ENCODE measurements at places on chromosomes 7 and 10.

- no peak for DNase-seq
These were observed 1.4 kb downstream of the MTURN start for GRCh38 chr7:30136117-30136731.

GRCh38 chr10:127149501-127150081 lies 46.8 kb downstream of the INSYN2A start:
- DNase-seq, result no peak

DNA sequence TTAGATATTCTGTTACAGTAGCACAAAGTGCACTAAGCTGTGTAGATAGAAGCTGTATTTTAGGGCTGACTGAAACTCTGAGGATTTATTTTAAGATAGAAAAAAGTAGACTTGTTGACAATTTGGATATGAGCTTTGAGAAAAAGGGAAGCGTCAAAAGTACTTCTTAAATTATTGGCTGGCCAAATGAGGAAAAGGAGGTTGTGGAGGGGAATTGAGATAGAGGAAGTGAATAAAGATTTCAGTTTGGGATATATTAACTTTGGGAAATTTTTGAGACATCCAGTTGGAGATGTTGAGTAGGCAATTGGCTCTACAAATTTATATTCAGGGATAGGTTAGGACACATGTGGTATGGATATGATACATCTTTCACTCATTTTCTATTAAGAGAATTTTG lies 74.0 kb upstream of the CCDC6 start:
- no peak for DNase-seq

- no peak for DNase-seq
These were observed 1221.4 kb downstream of the GATA3 start for GRCh38 chr10:9275861-9276260.

- no peak for DNase-seq
These were observed 9.8 kb upstream of the PNLIPRP3 start for GRCh38 chr10:116417821-116418220.

- no peak for DNase-seq
These were observed 506 bp upstream of the FAM170B start for GRCh38 chr10:49134327-49134726.

- DNase-seq, result no peak
These were observed 1006.6 kb upstream of the LRRN3 start for GRCh38 chr7:110084181-110084807.

DNA sequence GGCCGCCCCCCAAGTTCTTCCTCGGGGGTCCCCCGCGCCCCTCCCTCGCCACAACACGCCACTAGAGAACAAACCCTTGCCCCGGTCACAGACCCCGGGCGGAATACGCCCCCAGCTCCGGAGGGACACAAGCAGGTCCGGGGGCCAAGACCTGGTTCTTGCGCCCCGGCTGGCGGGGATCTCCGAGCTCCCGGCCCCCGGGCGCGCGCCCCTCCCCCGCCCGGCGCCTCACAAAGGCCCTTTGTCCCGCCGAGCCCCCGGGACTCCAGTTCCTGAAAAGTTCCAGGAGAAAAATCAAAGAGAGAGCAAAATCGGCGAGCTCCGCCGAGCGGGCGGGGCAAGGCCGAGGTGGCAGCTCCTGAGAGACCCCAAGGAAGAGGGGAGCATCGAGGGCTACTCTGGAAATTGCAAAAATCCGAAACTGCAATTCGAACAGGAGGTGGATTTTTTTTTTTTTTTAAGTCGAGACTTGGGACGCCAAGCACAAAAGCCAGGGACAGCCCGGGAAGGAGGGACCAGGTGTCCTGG lies 4.0 kb downstream of the TNRC18 start:
- DNase-seq, result no peak

DNA sequence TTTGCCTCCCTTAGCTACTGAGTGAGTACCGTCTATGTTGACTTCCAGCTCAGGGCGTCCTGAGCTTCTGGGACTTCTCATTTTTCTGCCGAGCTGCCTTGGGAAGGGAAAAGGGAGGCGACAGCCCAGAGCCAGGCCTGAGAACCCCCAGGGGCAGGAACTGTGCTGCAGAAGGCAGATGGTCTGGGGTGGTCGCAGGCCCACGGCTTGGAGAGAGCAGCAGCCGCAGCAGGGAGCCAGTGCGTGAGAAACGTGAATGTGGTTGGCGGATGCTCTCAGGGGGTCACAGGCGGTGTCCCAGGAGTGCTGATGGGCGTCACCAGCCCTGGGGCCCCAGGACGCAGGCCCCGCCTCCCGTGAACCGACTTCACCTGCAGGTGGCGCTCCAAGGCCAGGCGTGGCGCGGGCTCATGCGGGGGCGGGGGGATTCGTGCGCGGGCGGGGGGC lies 9.2 kb upstream of the PWWP2B start:
- DNase-seq, result no peak

- no peak for DNase-seq
These were observed 148.4 kb upstream of the KAT6B start for GRCh38 chr10:74677951-74678350.

DNA sequence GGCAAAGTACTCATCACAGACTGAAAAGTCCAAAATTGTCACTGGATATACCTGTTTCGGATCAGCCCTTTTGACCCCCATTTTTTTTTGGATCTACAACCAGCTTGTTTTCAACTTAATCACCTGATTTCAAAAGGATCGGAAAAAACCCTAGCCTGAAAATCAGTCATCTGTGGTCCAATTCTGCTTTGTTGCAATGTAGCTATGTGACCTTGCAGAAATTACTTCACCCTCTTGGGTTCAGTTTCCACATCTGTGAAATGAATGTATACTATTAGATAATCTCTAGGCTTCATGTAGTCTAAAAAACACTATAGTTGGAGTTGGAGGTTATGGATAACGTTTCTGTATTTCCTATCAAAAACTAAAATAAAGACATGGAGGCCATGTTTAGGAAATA lies 37.1 kb downstream of the STEAP4 start:
- no peak for DNase-seq

DNA sequence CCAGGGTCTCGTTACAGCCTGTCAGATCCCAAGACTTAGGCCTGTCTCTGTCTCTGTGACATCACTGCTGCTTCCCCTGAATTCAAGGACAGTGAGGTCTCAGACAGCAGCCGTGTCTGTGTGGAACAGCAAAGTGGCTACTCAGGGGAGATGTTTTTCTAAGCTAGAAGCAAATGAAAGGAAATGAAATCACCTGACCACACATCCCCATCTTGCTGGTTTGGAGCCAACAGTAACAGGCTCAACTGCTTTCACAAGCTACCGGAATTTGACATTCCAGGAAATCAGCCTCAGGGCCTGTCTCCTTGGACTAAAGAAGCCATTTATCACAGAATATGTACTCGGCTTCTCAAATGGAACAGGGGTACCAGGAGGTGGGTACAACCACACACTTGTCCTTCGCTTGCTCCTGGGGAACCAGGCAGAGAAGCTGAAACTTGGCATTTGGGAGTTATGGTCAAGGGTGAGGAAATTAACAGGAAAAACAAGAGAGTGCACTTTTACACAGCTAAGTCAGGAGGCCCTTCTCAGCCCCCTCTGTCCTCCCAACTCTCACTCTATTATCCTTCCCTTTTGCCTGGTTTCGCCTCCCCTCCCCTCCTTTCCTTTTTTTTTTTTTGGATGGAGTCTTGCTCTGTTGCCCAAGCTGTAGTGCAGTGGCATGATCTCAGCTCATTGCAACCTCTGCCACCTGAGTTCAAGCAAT lies 73.2 kb downstream of the SPDYE5 start:
- DNase-seq, result peak; percentile 62

DNA sequence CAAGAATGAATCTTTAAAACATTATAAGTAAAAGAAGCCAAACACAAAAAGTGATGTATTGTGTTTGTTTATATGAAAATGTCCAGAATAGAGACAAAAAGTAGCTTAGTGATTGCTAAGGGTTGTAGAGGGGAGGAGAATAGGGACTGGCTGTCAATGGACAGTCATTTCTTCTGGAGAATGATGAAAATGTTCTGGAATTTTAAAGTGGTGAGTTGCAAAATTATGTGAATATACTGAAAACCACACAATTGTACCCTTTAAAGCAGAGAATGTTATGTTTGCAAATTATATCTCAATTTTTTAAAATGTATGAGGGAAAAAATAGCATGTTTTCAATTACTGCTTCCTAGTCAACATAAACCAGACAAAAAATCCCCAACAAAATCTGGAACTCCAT lies 174.2 kb downstream of the KMT2E start:
- no peak for DNase-seq

DNA sequence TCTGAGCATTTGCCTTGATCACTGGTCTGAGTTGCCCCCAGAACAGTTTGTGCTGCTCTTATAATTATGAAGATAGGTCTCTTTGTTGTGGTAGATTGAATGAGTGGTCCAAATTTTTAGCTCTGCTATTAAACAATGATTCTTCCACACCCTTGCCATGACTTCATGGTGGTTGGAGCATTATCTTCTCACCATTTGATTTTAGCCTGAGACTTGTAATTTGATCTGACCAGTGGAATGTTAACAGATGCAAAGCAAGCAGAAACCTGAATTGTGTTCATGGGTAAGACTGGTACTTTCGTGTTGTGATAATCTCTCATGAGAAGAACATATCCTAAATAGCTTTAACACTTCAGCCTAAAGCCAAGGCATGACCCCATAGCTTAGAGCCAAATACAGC lies 139.1 kb downstream of the TFPI2 start:
- DNase-seq, result no peak

DNA sequence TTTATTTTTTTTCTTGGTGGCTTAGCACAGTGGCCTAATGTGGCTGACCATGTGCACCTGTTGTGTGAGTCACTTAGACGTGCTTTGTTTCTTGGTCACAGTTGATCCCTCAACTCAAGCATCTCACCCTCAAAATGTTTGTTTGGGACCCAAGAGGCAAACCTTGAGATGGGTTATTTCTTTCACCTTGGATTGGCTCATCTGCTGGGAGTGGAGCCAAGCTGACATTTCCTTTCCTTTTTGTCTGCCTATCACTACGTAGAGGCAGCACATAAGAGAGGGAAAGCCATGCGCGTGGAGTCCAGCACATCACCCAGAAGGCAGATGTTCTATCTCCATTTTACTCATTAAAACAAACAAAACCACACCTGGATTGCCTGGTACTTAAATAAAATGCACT lies 6.4 kb upstream of the PRKCQ start:
- DNase-seq, result no peak

DNA sequence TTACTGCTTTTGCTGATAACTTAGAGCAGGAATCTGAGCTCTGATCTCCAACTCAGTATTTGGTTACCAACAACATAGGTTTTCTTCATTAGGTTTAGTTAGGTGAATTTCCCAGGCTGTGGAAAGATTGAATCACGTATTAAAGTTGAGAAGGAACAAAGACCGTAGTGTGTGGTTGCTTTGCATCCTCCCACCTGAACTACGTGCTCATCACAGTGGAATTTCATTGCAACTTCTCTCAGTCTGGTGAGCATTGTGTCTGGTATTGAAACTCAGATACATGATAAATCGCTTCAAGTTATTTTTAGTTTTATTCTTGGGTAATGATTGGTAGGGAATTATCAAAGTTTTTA lies 139.4 kb upstream of the AKR1E2 start:
- DNase-seq, result no peak

- DNase-seq, result no peak
These were observed 674 bp downstream of the MRPS24 start for GRCh38 chr7:43868681-43869005.

DNA sequence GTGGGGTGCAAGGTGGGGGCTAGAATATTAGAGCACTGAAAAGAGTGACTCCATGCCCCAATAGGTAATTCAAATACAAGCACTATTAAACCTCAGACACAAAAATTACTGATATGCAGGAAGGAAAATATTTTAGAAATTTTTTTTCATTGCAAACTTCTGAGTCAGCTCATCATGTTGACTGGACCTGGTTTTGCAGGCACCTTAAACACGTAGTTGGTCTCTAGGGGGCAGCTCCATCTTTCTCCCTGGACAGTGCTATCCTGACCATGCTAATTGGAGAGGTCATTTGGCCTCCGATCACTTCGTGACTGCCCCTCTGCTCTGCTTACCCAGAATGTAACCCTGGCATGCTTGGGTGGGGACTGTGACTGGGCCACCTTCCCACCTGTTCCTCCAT lies 368.4 kb upstream of the MKI67 start:
- no peak for DNase-seq

- DNase-seq, result no peak
These were observed 26.1 kb upstream of the DNAJC1 start for GRCh38 chr10:22029445-22030236.

GRCh38 chr7:22675917-22676343 lies 51.1 kb upstream of the IL6 start:
- DNase-seq, result peak; percentile 47

- no peak for DNase-seq
These were observed 402.9 kb downstream of the PHF14 start for GRCh38 chr7:11376529-11376928.

DNA sequence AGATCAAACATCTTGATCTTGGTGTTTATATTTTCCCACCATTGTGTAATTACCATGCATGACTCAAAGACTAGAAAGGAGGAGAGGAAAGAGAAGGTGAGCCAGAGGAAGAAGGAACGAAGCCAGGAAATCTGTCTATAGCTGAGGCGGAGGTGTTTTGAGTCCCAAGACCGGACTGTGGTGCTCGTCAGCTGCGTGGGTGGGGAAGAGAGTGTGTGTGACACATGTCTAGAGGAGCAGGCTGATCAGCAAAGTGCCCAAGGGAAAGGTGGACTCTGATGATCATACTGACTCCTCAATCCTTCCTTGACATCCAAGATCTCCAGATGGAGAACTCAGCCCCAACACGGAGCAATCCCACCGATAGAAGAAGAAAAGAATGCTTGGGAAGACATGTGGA lies 189.5 kb upstream of the MINDY3 start:
- no peak for DNase-seq

- no peak for DNase-seq
These were observed 24.6 kb downstream of the TYW1 start for GRCh38 chr7:67021260-67021659.

DNA sequence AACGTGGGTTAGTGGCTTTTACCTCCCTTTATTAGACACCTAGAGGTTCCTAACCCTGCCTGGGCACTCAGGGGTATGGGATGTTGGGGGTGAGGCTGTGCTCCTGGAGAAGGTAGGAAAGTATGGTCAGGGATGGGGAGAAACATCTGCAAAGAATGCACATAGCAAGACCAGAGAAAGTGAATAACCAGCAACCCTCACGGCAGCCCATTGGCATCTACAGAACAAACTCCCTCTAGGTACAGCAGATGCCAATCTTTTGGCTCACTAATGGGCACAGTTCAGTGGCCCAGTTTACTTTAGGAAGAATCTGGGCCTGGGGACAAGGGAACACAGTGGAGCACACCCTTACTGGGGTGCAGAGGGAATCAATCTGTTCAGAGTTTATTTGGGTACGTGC lies 143.9 kb downstream of the JAZF1 start:
- no peak for DNase-seq

DNA sequence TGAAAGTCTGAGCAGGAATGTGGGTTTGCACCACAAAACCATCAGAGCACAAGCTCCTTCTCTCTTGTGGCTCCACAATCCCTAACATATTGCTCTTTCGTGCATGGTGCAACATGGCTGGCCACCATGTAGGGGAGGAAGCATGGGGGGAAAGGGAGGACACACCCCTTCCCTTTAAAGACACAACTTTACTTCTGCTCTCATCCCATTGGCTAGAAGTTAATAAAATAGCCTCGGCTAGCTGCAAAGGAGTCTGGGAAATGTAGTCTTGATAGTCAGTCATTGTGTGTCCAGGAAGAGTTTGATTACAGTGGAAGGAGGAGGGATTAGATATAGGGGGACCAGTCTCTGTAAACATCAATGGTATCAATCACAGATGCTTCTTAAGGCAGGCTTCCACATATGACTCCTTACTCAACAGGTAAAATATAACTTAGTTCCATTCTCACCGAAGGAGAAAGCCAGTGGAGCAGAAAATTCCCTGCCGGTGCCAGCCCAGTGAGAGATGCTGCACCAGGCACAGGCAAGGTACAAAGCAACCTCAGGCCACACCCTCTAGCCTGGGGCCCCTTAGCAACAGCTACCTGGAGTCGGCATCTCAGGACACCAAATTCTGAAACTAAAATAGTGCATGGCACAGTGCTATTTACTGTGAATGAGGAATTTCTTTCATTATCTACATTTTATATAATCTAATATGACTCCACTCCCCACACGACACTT lies 124.7 kb upstream of the CTBP2 start:
- no peak for DNase-seq
